Stimulated activated CD4-positive, alpha-beta T cell treated with anti-CD3 and anti-CD28 coated beads, Interleukin-4, amount 100 ng/mL, for 24 hours (primary cell): ENCODE measurements at places on chromosomes 7 and 10.
A peak's percentile ranks its signal among the peaks of the same experiment; 100 is the strongest.

DNA sequence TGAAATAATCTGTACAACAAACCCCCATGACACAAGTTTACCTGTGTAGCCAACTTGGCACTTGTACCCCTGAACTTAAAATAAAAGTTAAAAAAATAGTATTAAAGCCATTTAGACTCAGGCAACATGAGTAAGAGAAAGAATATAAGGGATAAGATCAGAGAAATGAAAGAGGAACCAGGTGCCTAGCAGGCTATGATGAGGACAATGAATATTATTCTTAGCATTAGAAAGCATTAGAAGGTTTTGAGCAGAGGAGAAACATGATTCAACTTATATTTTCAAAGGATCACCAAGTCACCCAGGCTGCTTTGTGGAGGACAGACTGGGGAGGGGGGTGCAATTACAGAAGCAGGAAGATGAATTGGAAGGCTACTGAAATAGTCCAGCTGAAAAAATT is 48.1 kb upstream of the TES start:
- DNase-seq: no peak

DNA sequence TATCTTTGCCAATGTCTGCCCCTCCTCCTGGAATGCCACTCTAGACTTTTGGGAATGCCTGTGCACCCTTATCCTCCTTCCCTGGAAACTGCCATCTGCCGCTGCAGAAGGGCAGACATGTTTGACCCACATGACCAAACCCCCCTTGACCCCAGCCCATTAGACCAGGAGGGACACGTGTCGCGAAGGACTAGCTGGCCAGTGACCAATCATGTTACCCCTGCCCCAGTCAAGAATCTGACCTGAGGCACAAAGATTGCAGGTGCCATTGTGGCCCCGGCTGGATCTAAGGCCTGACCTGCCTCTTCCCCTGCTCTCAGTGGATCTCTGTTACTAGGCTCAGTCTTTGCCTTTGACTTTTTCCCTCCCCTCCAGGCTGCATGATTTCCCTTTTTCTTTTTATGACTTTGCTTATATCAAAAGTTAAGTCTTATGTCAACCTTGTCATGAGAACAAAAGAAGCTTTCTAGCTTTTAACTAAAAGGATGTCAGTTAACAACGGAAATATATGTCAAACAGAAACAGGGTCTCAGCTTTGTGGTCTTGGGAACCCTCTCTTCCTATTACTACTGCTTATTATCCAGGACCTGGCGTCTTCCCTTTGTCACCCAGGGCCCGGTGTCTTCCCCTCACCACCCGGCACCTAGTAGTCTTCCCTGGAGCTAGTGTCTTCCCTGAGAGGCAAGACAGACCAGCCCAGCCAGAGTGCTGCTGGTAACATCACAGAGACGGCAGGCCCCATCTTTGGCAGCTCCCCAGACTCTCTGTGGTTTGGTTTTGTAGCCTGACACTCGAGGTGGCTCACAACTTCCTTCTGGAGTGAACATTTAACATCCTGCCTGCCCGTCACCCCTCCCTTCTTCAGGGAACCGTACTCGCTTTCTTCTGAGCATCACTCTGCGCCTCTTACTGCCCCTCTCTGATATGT is 24.4 kb upstream of the PPIF start:
- peak; percentile 80 for DNase-seq

DNA sequence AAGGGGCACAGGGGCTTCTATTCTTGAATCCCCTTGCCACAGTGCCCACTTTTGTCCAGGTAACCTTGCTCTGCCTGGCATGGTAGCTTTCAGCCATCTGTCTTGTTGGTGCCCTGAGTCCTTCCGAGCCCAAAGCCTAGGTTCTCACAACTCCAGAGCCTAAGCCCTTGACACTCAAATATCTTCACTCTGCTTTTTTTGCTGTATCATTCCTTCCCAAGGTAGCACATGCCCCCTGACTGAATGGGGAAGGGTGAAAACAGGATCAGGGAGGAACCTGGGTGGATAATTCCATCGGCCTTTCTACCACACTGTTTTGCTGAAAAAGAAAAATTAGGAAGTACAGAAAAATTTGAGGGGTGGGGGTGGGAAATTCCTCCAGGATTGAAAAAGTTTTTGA is 37.6 kb downstream of the LDB3 start:
- DNase-seq: no peak

DNA sequence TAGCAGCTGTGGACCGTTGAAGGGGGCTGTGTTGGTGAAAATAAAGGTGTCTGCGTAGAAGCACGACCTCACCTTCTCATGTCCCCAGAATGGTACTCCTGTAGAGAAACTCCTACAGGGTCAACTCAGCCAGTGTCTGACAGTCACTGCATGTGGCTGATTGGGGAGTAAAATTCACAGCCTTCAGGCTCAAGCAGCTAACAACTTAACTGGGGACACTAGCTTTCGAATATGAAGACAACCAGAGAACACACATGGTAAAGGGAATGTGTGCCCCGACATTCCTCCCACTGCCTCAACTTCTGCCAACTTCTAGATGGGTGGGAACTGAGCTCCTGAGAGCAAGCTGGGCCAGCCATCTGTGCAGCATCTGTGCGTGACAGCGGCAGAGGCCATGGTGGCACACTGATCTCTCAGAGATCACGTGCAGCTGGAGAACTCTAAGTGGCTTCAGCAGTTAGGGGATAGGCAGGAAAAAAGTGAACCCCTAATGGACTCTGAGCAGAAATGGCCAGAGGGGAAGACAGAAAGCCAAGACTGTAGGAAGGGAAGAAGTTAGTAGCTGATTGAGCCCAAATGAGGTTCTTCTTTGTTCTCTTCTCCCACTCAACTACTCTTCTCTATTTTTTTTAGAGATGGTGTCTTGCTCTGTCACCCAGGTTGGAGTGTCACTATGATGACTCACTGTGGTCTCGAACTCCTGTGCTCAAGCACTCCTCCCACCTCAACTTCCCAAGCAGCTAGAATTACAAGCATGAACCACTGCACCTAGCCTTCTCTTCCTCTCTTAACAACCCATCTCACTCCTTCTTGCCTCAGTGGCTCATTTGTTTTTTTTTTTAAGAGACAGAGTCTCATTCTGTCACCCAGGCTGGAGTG is 280.8 kb downstream of the ZEB1 start:
- DNase-seq: peak; percentile 31

DNA sequence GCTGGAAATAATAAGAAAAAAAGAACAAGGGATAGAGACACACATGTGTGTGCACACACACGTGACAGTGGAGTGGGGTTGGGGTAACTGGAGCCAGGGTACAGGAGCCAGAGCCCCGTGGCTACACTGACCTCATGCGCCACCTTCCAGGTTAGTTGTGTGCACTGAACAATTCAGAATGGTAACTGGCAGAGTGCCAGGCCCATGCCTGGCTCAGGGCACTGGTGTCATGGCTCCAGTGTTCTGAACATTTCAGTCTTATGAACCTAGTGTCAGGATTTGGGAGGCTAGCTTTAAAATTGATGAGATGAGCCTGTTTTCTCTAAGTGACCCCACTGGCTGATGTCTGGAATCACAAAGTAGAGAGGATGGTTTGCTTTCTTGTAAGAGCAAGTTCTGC is 269.6 kb downstream of the SORCS3 start:
- no peak for DNase-seq

- no peak for DNase-seq
Measured at GRCh38 chr7:125450749-125451148, 521.1 kb upstream of the POT1 start.

- DNase-seq: no peak
Measured at GRCh38 chr10:69438536-69439349, 12.5 kb upstream of the TSPAN15 start.

GRCh38 chr10:17607603-17608332 is 9.4 kb downstream of the HACD1 start:
- peak; percentile 28 for DNase-seq

GRCh38 chr7:29375641-29376562 is 181.3 kb downstream of the CHN2 start:
- no peak for DNase-seq

DNA sequence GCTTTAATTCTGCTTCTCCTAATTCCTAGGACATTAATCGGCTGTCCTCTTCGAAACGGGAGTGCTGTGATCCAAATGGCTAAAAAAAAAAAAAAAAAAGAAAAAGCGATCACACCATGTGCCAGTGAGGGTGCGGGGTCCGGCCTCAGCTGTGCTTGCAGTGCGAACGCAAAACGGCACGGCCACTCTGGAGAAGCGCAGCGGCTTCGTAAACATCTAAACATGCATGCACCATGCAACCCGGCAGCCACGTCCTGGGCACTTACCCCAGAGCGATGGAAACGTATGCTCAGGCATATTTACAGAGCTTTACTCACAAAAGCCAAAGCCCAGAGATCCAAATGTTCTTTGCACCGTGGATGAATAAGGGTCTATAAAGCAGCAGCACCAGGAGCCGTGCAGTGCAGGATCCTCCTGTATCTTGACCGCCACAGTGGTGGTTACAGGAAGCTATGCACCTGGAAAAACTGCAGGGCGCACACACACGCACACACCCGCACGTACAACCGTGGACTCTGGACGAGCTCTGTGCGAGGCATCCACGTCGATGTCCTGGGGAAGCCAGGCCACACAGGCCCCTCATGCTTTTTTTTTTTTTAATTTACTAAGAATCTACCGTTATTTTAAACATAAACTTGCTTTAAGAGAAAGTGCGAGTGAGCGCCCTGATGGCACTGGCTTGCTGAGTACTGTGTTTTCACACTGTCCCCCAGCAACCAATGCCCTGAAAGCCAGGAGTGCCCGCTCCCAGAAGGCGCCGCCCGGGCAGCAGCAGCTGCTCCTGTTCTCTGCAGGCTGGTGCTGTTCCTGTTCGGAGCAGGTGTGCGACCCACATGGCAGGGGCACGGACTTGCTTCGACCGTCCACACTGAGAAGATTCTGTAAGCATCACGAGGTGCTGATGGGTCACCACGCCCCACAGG is 25.0 kb downstream of the GPER1 start:
- DNase-seq: no peak

DNA sequence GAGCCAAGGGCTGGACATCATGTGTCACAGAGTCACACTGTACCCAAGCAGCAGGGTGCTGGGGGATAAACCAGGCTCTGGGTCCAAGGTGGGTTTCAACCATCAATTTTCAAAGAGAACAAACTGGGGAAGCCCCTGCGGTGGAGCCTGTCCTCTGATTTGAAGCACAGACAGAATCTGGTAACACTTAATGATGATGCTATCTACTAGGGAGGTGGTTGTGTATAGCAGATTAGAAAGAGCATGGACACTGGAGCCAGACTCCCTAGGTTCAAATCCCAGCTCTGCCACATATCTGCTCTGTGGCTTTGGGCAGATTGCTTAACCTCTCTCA is 204.9 kb upstream of the ZMIZ1 start:
- DNase-seq: no peak

DNA sequence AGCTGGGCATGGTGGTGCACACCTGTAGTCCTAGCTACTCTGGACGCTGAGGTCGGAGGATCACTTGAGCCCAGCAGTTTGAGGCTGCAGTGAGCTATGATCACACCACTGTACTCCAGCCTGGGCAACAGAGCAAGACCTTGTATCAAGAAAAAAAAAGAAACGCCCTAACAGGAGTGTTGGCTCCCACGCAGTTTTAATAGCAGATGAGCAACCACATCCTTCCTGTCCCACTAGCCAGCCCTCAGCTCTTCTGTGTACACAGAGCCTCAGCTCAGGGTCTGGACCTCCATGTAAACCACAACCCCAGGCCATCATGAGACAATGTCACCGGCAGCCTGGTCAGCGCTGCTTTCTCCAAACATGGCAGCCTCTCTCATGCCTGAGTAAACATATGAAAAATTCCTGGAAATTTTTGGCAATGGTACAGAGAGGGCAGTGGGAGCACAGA is 108.2 kb downstream of the PIP4K2A start:
- no peak for DNase-seq

GRCh38 chr10:43453266-43453831 is 16.4 kb downstream of the ZNF487 start:
- DNase-seq: peak; percentile 22

- no peak for DNase-seq
Measured at GRCh38 chr7:617614-618538, 98.2 kb upstream of the PDGFA start.
